HS-5 (cell line): ENCODE measurements at places on chromosomes 6 and 20.
A peak's percentile ranks its signal among the peaks of the same experiment; 100 is the strongest.

- DNase-seq, result no peak
These were observed 87.0 kb downstream of the CD164 start for GRCh38 chr6:109295109-109295773.

DNA sequence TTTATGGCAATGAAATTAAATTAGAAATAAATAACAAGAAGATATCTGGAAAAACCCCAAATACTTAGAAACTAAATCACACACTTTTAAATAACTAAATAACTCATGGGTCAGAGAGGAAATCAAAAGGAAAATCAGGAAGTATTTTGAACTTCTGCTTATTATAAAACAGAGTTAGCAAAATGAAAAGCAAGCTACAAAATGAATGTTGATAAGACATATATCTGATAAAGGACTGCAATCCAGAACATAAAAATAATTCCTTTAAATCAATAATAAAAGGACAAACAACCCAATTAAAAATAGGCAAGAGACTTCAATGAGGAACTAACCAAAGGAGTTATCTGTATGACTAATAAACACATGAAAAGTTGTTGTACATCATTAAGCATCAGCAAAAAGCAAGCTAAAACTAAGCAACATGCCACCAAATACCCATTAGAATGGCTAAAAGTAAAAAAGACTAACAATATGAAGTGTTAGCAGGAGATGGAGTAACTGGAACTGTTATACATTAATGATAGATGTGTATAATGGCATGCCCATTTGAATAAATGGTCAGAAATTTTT is 38.9 kb upstream of the STMND1 start:
- DNase-seq, result no peak

GRCh38 chr20:51223183-51223720 is 200.3 kb upstream of the KCNG1 start:
- DNase-seq, result no peak

GRCh38 chr6:113936093-113936934 is 34.6 kb downstream of the HDAC2 start:
- peak; percentile 47 for DNase-seq

- no peak for DNase-seq
These were observed 9.1 kb downstream of the BANF2 start for GRCh38 chr20:17708675-17709360.

DNA sequence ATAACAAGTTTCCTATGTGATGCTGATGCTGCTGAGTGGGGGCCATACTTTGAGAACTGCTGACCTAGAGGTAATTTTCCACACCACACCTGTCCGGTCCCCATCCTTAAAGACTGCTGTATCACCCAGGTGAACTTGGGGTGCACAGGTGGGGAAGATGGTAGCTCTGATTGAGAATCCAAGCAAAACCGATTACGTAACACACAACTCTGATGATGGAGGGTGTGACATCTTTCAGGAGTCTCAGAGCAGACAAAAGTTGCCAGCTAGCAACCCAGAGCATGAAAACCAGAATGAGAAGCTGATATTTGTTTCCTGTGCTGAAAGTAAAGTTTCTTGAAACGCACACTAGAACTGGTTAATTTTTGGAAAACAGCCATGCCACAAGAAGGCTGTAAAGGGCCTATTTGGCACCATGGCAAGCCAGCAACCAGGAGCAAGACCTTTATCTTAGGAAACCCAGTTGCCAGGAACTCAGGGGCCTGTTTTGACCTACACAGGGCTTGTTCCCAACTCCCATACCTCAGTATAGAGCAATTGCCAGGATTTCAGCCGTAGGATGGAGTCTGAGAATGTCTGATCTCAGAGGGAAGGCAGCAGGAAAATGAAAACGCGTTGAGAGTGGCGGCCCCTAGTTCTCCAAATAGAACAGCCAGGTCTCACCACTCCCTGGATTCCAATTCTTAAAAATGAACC is 21.6 kb upstream of the TBC1D7 start:
- no peak for DNase-seq

DNA sequence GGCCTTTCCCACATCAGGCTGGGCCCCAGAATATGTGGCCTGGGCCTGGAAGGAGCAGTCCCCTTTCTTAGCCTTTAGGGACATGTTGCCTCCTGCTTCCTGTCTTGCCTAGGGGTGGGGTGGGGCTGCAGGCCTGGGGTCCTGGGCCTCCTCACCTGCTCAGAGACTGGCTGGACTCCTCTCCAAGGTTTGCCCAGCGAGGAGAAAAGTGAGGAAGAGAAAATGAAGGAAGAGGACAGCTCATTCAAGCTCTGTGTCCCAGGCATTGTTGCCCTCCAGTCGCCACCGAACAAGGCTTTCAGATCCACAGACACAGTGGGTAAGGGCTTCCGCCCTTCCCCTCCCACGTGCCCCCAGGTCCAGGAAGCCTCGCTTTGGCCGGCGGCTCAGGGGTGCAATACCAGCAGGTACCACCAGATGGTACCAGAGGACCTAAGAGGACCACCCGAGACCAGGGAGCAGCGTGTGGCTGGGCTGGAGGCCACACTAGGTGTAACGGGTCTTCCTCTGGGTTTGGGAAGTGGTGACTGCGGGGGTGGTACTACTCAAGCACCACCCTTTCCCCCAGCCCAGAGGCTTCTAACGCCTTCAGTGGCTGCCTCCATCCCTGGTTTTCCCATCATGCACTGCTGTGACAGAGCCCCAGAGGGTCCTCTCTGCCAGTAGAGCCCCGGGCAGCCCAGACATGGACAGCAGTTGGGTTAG is 5.5 kb upstream of the BAK1 start:
- DNase-seq, result no peak

- DNase-seq, result no peak
These were observed 7.7 kb upstream of the MICB start for GRCh38 chr6:31490115-31490873.

- DNase-seq, result no peak
These were observed 189.2 kb downstream of the UTRN start for GRCh38 chr6:144474290-144474689.

DNA sequence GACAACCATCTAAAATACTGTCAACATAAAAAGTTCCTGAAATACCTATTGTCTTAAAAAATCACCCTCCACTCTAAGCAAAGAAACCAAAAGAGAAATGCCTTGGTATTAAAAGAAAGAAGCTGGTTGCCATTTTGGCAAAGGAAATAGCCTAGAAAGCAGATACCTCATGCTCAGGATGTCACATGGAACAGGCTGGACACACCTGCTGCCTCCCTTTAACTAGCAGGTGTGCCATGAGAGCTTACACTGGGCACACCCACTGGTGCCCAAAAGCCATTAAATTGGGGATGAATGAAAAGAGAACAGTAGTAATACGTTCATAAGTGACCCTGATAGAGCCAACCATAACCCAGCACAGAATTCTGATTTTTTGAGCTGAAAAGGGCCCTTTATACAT is 1.5 kb downstream of the SLC23A2 start:
- DNase-seq, result no peak

- DNase-seq, result no peak
These were observed 102.1 kb downstream of the TMEM170B start for GRCh38 chr6:11639376-11640235.

- no peak for DNase-seq
These were observed 81.1 kb downstream of the LAMA4 start for GRCh38 chr6:112173221-112173804.

DNA sequence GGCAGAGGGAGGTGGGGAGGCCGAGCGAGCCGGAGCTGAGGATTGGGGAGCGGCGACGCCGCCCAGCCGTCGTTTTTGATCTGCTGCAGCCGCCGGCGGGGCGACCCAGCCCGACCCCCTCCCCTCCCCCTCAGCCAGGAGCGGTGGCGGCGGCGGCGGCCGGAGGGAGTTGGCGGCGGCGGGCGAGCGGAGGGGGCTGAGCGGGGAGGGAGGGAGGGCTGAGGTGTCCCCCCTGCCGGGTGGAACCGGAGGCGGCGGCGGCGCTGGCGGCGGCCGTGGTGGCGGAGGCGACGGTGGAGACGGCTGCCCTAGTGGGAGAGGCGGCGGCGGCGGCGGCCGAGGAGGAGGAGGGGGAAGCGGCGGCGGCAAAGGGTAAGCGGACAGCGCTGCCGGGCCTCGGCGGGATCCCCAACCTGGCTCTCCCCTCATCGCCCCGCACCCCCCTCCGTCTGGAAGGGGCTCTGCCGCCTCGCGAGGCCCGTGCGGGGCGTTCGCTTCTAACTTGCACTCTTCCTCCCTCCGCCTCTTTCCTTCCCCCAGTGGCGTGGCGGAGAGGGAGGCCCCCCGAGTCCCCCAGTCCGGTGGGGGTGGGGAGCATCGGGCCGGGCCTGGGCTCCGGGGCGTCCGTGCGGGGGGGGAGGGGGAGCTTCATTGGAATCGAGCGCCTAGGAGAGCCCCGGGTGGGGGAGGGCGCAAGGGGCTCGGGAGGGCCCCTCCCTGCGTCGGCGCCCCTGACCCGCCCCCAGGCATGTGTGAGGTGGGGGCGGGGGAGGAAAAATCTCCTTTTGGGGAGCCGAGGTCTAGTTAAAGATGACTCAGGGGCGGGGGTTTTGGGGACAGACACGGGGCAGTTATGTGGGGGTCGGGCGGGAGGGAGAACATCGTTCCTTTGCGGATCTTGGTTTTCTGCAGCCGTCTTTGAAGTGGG is at the start of gene TAB2:
Gene TAB2, plus strand, starts transcription at position 69 of the 928 bp plus-strand sequence. CDS start 52,286 bp downstream, outside the sequence.
- DNase-seq, result no peak

DNA sequence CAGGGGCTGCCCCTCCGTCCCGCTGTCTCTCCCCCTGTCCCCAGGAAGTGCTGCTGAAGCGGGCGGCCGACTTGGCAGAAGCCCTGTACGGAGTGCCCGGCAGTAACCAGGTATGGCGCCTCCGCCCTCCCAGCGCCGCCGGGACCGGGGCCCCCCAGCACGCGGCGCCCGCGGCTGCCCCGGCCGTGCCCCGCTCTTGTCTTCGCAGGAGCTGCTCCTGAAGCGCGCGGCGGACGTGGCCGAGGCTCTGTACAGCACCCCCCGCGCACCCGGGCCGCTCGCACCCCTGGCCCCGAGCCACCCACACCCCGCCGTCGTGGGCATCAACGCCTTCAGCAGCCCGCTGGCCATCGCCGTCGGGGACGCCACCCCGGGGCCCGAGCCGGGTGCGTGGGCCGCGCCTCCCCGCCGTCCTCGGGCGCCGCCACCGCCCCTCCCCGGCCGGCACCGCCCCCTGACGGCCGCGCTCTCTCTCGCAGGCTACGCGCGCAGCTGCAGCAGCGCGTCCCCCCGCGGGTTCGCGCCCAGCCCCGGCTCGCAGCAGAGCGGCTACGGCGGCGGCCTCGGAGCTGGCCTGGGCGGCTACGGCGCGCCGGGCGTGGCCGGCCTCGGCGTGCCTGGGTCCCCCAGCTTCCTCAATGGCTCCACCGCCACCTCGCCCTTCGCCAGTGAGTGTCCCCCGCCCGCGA is 48.4 kb downstream of the CPXM1 start:
- DNase-seq, result no peak

- DNase-seq, result no peak
These were observed 5.9 kb downstream of the OSTM1 start for GRCh38 chr6:108068618-108069017.

- DNase-seq, result no peak
These were observed 50.6 kb downstream of the B4GALT5 start for GRCh38 chr20:49663112-49663511.

DNA sequence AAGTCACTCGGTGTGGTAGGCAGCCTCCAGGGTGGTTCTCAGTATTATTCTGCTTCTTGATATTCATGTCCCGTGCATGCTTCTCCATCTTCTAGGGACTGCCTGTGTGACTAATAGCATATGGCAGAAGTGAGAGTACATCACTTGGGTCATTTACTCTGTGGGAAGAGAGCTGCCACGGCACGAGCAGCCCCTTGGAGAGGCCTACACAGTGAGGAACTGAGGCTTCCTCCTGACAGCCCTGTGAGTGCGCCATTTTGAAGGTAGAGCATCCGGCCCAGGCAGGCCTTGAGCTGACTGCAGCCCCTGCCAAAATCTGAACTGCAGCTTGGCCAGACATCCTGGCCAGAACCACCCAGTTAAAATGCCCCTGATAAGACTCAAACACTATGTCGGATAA is 17.3 kb upstream of the MCUR1 start:
- DNase-seq, result no peak

- no peak for DNase-seq
These were observed 25.7 kb downstream of the HMGN3 start for GRCh38 chr6:79208816-79209215.

- DNase-seq, result no peak
These were observed 119.5 kb upstream of the FRMD1 start for GRCh38 chr6:168198302-168199180.
